ENCODE measurements at places on chromosomes 6 and 20.
A peak's percentile ranks its signal among the peaks of the same experiment; 100 is the strongest.

DNA sequence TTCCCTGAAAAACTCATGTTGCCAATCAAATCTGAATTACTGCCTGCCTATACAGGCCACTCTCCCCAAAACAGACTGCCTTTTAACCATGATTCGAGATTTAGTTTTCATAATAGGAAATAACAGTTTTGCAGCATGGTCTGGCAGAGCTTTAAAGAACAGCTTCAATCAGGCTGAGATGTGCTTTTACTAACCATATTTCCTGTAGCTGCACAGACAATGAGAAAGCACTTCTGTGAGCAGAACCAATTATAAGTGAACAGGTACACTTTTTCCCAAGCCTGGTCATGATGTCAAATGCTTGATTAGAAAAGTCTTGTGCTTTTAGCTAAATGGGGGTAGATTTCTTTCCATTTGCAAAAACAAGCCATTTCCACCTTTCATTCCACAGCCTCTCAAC, 108.2 kb downstream of the THEMIS start:
- DNase-seq, result no peak
- H3K4me3 ChIP-seq, result no peak overlapping the region
- H3K27ac ChIP-seq, result peak overlapping the region; percentile 82
- H3K36me3 ChIP-seq, result peaks cover 62% of the 10 kb centered on the region

- H3K4me3 ChIP-seq, result no peak overlapping the region
- H3K27me3 ChIP-seq, result no peaks in the 10 kb centered on the region
- DNase-seq, result no peak
These were observed 654.5 kb upstream of the PTCHD4 start for GRCh38 chr6:48765352-48765961.

DNA sequence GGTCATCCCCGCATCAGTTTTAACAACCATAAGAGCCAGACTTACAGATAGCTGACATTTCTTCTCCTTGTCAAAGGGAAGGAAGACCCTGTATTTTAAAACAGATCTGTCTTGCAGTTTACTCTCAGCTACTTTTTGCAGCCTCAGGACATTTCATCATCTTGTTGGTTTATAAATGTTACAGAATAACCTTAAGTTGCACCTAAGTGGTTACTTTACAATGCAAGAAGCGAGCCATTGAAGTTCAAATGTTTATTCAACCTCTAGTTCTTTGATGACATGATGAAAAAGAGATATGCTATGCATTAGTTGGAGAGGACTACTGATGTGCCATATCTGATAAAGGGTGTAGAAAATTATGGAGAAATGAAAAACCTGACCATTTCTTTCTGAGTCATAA, 187.9 kb upstream of the COL21A1 start:
- H3K4me1 ChIP-seq, result no peaks in the 10 kb centered on the region
- no peak overlapping the region for H3K27ac ChIP-seq
- no peak for DNase-seq
- no peaks in the 10 kb centered on the region for H3K36me3 ChIP-seq
- peaks cover 10% of the 10 kb centered on the region for H3K27me3 ChIP-seq

- peaks cover 52% of the 10 kb centered on the region for H3K4me1 ChIP-seq
- peak overlapping the region; percentile 87 for H3K27ac ChIP-seq
- peak overlapping the region; percentile 11 for H3K4me3 ChIP-seq
- peak; percentile 74 for DNase-seq
- peaks cover 2% of the 10 kb centered on the region for H3K27me3 ChIP-seq
- no peaks in the 10 kb centered on the region for H3K36me3 ChIP-seq
These were observed 4.2 kb downstream of the CLIC5 start for GRCh38 chr6:46011188-46012085.

DNA sequence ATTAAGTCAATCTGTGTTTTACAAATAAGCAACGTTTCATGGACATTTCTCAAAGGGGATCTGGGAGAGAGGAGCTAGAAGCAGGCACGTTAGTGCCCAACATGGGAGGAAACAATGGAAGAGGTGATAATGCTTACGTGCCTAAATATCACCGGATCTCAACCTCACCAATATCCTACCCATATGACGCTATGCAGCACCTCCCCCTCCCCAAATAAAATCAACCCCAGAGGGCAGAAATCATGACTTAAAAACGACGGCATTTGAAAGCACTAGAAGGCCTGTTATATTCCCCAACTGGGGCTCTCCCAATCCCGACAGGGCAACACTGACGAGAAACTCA, 425 bp downstream of the HBS1L start:
- H3K27me3 ChIP-seq, result no peaks in the 10 kb centered on the region
- peaks cover 35% of the 10 kb centered on the region for H3K4me1 ChIP-seq
- H3K4me3 ChIP-seq, result peak overlapping the region; percentile 97
- DNase-seq, result no peak

DNA sequence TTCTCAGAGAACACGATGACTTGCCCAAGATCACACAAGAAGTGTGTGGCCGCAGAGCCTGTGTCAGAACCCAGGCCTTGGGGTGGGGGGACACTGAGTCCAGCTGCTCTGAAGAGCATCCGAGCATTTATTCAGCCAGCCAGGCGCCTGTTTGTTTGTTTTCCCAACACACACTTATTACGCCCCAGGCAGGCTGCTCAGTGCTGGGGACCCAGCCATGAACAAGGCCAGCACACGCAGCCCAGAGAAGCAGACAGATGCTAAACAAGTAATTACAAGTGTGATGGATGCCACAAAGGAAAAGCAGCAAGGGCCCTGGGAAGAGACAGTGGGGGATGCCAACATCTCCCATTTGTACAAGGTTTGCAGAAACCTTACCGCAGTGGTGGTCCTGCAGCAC, 19.4 kb upstream of the SIRPA start:
- peaks cover 14% of the 10 kb centered on the region for H3K27me3 ChIP-seq
- no peak overlapping the region for H3K27ac ChIP-seq
- no peaks in the 10 kb centered on the region for H3K4me1 ChIP-seq
- DNase-seq, result no peak

GRCh38 chr6:147033267-147033666, 170.9 kb upstream of the STXBP5 start:
- H3K27ac ChIP-seq, result no peak overlapping the region
- no peaks in the 10 kb centered on the region for H3K36me3 ChIP-seq
- H3K27me3 ChIP-seq, result no peaks in the 10 kb centered on the region
- no peak overlapping the region for H3K4me3 ChIP-seq
- DNase-seq, result no peak
- no peaks in the 10 kb centered on the region for H3K4me1 ChIP-seq

DNA sequence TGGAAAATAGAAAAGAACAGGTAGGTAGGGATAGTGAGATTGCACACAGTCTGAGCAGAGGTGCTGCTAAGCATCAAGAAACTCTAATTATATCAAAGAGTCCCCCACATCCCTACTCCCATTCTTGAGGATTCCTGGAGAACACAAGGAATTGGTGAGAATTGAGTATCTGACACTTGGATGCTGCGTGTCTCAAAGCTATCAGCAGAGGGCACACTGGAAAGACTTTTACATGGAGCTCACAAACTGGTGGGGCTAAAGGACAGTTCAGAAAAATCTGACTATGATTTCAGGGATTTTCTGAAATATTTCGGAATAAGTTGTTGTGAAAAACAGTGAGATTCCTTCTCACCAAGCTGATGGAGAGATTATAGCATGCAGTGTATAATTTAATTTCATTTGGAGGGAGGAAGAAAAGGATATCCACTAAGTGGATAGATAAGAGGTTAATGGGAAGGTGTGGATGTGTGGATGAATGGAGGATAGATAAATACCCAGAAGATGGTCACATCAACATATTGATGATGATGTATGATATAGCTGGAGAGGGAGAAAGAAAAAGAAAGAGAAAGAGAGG, 215.4 kb upstream of the DEFB112 start:
- H3K4me3 ChIP-seq, result no peak overlapping the region
- no peak for DNase-seq
- no peak overlapping the region for H3K27ac ChIP-seq

DNA sequence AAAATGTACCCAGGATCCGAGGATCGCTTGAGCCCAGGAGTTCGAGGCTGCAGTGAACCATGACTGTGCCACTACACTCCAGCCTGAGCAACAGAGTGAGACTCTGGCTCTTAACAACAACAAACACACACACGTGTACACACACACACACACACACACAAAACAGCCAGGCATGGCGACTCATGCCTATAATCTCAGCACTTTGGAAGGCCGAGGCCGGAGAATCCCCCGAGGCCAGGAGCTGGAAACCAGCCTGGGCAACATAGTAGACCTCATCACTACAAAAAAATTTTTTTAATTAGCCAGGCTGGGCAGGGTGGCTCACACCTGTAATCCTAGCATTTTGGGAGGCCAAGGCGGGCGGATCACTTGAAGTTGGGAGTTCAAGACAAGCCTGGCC, 23.3 kb upstream of the ARFGEF2 start:
- H3K4me1 ChIP-seq, result peaks cover 2% of the 10 kb centered on the region
- H3K36me3 ChIP-seq, result no peaks in the 10 kb centered on the region

- peaks cover 3% of the 10 kb centered on the region for H3K36me3 ChIP-seq
- no peak overlapping the region for H3K4me3 ChIP-seq
- DNase-seq, result no peak
- peaks cover 6% of the 10 kb centered on the region for H3K4me1 ChIP-seq
These were observed 277.7 kb downstream of the NRN1 start for GRCh38 chr6:5729080-5729434.

DNA sequence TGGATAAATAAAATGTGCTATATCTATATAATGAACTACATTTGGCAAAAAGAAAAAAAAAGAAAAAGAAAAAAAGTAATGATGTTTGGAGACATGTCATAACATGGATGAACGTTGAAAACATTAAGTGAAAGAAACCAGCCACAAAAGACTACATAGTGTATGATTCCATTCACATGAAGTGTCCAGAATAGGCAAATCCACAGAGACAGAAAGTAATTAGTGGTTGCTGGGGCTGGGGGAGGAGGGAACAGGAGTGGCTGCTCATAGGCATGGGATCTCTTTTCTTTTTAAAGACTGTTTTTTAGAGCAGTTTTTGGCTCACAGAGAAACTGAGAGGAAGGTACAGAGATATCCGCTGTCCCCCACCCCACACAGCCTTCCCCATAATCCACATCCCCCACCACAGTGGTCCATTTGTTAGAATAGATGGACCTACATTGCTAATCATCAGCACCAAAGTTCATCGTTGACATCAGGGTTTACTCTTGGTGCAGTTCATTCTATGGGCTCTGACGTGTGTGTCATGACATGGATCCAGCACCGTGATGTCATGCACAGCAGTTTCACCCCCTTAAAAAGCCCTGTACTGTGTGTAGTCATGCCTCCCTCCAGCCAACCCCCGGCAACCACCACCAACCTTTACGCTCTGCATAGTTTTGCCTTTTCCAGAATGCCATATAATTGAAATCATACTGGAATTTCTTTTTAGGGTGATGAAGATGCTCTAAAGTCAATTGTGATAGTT, 240.9 kb upstream of the RREB1 start:
- DNase-seq, result no peak
- no peak overlapping the region for H3K27ac ChIP-seq
- H3K36me3 ChIP-seq, result no peaks in the 10 kb centered on the region
- H3K4me1 ChIP-seq, result no peaks in the 10 kb centered on the region

DNA sequence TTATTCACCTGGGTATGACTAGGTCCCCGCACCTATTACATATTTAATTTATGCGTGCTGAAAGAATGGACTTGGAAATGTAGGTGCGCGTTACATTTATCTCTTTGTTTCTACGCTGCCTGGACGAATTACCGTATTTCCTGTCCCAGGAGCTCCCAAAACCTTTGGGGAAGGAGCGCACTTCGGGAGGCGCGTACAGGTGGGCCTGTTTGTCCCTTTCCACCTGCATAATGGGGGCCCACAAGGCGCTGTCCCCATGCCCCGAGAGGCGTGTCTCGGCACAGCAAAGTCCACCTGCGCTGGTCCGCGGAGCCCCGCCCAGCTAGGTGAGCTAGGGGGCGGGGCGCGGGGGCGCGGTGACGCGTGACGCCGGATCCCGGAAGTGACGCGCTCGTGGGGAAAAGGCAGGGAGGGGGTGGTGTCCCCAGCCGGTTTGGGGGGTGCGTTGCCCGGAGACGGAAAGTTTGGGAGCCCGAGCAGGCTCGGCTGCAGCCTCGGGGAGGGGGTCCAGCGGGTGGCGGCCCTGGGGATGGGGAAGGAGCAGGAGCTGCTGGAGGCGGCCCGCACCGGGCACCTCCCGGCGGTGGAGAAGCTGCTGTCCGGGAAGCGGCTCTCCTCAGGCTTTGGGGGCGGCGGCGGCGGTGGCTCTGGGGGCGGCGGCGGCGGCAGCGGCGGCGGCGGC, at the start of gene ANKS1A:
Gene ANKS1A, plus strand, starts transcription at position 382 of the 682 bp plus-strand sequence. Its CDS starts 148 bp downstream, at position 530.
- DNase-seq, result peak; percentile 92
- H3K27ac ChIP-seq, result peak within 1 kb of the TSS; percentile 98
- H3K36me3 ChIP-seq, result peaks cover 17% of the 10 kb centered on the region
- peak within 1 kb of the TSS; percentile 100 for H3K4me3 ChIP-seq

DNA sequence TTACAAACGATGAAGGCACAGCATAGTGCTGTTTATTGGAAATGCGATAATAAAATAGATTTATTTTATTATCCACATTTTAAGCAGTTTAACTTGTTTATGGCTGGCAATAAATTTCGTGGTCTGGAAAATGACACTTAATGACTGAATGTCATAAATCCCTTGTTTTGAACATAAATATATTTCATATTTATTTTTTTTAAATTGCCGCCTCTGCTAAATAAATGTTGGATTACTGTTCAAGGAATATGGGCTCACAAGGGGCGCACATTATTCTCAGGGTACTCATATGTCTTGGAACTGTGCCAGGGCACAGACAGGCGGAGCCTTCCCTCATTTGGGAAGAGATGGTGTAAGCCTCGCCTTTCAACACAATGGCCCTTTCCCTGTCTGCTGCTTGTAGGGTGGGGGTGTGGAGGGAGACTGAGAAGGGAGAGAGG, 134.3 kb downstream of the PXDC1 start:
- H3K27me3 ChIP-seq, result peaks cover 2% of the 10 kb centered on the region
- H3K4me1 ChIP-seq, result no peaks in the 10 kb centered on the region
- no peak overlapping the region for H3K4me3 ChIP-seq
- no peaks in the 10 kb centered on the region for H3K36me3 ChIP-seq

- no peaks in the 10 kb centered on the region for H3K36me3 ChIP-seq
- H3K27ac ChIP-seq, result no peak overlapping the region
- no peaks in the 10 kb centered on the region for H3K27me3 ChIP-seq
- H3K4me3 ChIP-seq, result no peak overlapping the region
These were observed 61.2 kb downstream of the PPP1R14C start for GRCh38 chr6:150203871-150204545.

DNA sequence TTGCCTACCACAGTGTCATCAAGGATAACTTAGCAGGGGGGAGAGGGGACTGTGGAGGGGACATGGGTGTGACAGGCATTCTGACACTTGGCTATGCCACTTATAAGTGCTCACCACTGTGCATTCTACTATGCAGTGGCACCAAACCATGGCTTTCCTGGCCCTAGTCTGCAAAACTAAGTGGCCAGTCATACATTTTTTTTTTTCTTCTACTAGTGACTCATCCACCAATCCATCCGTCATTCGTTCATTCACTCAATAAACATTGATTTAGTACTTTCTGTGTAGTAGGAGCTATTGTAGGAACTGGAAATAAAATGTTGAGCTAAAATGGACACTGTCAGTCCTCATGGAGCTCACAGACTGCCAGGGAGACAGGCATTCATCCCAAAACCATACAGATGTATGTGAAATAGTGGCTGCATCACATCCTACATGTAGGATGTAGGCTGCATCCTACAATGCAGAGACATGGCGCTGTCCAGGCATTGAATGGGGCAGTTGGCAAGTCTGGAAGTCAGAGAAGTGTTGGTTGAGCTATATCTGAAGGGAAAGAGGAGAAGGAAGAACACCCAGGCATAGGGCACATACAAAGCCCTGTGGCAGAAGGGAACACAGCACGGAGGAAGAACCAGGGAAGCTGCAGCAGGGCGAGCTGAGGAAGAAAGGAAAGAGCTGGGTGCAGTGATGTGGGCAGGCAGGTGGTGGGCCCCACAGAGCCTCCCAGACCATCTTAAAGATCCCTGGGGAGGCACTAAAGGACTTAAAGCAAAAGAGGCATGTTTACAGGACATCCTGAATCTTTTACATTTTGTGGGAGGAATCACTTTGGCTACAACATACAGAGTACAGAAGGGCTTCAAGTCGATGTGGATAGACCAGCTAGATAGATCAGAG, 224.4 kb downstream of the UST start:
- H3K36me3 ChIP-seq, result no peaks in the 10 kb centered on the region
- peaks cover 19% of the 10 kb centered on the region for H3K27me3 ChIP-seq
- no peaks in the 10 kb centered on the region for H3K4me1 ChIP-seq
- DNase-seq, result no peak
